ENCODE measurements at places on chromosomes 6 and 20.

DNA sequence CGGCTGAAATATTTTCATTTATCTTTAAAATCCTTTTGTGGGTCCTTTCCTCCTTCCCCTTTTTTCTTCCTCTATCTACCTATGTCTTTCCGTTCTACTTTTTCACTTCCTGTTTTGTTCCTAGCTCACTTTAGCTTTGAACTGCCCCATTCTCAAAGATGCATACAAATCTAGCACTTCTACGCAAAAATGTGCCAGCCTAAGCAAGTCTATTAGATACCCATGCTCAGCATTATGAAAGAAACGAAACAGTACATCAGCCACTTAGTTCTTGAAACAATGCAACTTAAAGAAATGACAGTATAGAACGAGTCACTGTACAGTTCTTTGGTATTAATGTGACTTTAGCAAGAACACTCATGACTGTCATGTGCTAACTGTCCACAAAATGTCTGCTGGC lies 47.3 kb upstream of the MARCKS start:
- no peak for DNase-seq

DNA sequence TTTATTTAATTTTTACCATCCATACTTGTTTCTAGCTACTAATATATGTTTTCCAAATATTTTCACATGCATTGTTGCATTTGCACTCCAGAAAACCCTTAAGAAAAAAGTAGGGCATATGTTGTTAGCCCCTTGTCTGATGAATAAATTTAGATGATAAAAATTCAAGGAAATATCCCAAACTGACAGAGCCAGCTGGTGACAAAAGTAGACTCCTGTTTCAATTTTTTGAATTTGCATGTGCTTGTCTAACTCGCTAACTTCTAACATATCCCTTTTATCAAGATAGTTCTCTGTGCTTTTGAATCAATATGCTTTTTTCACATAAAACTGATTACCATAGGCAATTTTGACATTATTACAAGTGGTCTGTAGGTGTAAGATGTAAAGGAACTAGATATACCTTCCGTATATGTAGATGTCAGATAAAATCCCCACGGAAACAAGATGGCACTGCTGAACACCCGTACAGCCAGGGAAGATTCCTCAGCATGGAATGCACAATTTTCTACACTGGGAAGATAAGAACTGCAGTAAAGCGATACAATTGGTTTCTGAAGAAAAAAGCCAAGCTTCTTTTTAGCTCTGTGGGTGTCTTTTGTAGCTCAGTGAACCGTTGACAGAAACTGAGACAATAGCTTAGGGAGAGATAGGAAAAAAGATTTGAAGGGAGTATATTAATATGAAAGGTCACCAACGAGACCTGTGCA lies 437.6 kb upstream of the RNF217 start:
- no peak for DNase-seq

GRCh38 chr6:15336900-15337560 lies 91.2 kb downstream of the JARID2 start:
- no peak for DNase-seq

DNA sequence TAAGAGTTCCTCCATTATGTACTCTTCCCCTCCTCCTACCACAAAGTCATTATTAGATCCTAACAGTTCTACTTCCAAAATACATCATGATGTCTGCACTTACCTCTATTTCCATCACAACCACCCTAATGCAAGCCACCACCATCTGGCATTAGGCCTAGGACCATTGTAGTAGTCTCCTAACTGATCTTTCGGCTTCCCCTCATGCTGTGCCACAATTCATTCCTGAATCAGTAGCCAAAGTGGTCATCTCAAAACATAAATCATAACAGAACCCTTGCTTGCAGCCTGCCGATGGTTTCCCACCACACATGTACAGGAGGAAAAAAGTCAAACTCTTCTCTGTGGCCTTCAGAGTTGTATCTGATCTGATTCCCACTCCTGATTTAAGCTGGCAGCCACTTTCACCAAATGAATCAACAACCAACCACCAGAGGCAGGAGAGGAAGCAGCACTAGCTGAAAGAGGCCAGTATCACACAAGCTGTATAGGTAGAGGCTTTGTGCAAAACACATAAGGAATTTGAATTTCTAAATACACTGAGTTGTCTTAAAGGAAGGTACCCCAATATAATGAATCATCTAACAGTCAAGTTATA lies 26.1 kb downstream of the FAM184A start:
- DNase-seq: no peak

GRCh38 chr6:8299034-8299433 lies 136.3 kb downstream of the SLC35B3 start:
- no peak for DNase-seq

- DNase-seq: no peak
Observed at GRCh38 chr6:46808806-46809205, 15.6 kb downstream of the MEP1A start.

GRCh38 chr20:24437196-24438082 lies 32.0 kb upstream of the SYNDIG1 start:
- DNase-seq: no peak

DNA sequence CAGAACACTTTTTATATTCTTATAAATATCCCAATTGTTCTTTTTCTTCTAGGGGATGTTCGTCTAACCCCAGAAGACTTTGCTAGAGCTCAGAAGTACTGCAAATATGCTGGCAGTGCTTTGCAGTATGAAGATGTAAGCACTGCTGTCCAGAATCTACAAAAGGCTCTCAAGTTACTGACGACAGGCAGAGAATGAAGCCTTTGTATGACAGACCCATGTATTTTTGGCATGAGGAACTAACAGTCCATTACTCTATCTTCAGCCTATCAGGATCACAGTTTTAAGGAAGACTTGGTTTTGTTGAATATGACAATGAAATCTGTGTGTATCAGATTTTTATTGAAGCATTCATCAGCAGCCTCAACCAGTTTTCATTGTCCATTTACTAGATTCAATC lies 71.4 kb downstream of the VTA1 start:
- no peak for DNase-seq

DNA sequence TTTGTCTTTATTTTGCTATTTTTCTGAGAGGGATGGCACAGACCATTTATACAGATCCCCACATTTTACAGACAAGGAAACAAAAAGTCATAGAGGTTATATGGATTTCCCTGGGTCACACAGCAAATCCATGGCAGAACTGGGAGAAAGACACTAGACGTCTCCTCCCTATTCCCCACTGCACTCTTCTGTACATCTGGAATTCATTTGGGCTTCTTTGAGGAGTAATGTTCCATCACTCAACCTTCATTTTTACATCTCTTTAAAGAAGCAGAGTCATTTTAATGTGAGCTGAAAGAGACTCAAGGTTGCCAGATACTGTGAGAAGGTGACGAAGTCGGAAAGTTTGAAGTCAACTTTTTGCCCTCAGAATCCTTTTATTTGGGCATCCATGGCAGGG lies 207.3 kb downstream of the OTOR start:
- DNase-seq: no peak

GRCh38 chr6:53481323-53481722 lies 63.6 kb downstream of the GCLC start:
- no peak for DNase-seq

- DNase-seq: no peak
Observed at GRCh38 chr20:37200926-37201826, 21.8 kb upstream of the MROH8 start.

GRCh38 chr6:91094341-91094740 lies 507.5 kb upstream of the MAP3K7 start:
- DNase-seq: no peak

GRCh38 chr20:11063444-11063843 lies 389.6 kb upstream of the JAG1 start:
- DNase-seq: no peak

GRCh38 chr20:37872161-37872560 lies 30.8 kb upstream of the VSTM2L start:
- DNase-seq: no peak

- no peak for DNase-seq
Observed at GRCh38 chr6:96391776-96392360, 129.7 kb upstream of the UFL1 start.

- no peak for DNase-seq
Observed at GRCh38 chr6:117956386-117956785, 49.3 kb downstream of the SLC35F1 start.

GRCh38 chr6:90459225-90459758 lies 127.6 kb downstream of the MAP3K7 start:
- no peak for DNase-seq

GRCh38 chr6:13242178-13242577 lies 86.2 kb downstream of the TBC1D7 start:
- DNase-seq: no peak

GRCh38 chr20:3164763-3165410 lies 5.2 kb upstream of the FASTKD5 start:
- no peak for DNase-seq

All from activated CD4-positive, alpha-beta T cell treated with anti-CD3 and anti-CD28 coated beads for 4 hours (primary cell).